ENCODE measurements at places on chromosomes 7 and 10.
A peak's percentile ranks its signal among the peaks of the same experiment; 100 is the strongest.

- DNase-seq = no peak
Measured at GRCh38 chr7:101952355-101953247, 135.2 kb downstream of the CUX1 start.

DNA sequence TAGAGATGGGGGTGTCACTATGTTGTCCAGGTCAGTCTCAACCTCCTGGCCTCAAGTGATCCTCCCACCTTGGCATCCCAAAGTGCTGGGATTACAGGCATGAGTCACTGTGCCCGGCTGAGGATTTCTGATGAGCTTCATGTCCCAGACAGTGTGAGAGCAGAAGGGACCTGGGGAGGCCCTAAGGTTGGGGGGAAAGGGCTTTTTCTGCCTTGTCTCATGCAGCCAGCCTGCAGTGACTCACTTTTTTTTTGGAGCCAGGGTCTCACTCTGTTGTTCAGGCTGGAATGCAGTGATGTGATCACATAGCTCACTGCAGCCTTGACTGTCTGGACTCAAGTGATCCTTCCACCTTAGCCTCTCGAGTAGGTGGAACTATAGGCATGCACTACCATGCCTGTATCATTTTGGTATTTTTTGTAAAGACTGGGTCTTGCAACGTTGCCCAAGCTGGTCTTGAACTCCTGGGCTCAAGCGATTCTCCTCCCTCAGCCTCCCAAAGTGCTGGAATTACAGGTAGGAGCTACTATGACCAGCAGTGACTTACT lies 14.6 kb downstream of the COL26A1 start:
- DNase-seq = no peak

- DNase-seq = no peak
Measured at GRCh38 chr10:25912866-25913265, 21.2 kb upstream of the MYO3A start.

GRCh38 chr7:50807026-50807730 lies 24.5 kb upstream of the GRB10 start:
- DNase-seq = no peak

DNA sequence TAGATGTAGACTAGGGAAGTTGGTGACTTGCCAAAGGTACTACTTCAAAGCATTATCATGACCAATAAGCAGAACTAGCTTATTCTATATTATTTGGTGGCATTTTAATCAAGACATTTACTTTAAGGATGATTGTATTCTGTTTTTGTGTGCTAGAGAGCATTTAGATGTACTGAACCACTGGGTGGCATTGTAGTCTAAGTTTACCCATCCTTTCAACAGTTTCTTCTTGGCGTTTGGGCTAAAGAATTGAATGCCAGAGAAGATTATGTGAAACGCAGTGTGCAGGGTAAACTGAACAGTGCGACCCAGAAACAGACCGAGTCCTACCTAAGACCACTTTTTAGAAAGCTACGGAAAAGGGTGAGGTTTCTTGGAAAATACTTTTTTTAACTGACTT lies 26.8 kb downstream of the PRPF18 start:
- no peak for DNase-seq

DNA sequence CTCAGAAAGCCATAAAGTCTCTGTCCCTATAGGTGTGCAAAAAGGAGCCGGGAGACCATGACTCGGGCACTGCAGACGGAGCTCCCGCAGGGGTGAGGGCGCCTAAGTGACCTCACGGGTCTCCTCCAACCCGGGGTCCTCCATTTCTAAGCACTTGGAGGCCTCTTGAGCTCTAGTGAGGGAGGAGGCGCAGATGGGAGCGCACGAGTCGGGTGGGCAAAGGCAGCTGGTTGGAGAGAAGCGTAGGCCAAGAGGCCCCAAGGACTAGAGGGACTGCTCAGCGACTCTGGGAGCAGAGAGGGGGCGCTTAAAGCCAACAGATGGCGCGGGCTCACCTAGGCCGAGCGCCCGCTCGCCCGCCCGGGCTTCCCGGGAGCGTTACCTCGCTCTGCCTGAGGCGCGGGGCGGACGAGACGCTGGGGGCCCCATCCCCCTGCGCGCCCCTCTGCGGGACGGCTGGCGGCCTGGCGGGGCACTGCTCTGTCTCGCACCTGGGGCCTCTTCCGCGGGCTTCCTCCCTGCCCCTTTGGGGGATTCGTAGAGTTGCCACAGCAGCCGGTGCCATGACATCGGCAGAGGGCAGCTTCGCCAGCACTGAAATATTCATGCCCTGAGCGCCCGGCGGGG lies 523 bp upstream of the CDH23 start:
- peak; percentile 73 for DNase-seq

DNA sequence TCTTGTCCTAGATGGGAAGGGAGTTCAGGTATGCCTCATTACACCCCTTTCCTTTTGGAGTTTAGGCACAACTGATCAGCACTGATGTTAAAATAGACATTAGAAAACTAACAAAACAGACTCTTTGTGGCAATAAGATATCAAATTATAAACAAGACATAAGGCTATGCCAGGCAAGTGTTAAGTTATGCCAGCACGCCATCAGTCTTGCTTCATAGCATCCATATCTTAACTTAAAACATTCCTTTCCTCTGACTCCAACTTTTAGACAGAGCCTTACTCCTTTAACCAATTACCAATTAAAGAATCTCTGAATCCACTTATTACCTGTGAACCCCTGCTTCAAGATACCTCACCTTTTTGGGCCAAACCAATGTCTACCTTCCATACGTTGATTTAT lies 126.2 kb upstream of the ETV1 start:
- no peak for DNase-seq

DNA sequence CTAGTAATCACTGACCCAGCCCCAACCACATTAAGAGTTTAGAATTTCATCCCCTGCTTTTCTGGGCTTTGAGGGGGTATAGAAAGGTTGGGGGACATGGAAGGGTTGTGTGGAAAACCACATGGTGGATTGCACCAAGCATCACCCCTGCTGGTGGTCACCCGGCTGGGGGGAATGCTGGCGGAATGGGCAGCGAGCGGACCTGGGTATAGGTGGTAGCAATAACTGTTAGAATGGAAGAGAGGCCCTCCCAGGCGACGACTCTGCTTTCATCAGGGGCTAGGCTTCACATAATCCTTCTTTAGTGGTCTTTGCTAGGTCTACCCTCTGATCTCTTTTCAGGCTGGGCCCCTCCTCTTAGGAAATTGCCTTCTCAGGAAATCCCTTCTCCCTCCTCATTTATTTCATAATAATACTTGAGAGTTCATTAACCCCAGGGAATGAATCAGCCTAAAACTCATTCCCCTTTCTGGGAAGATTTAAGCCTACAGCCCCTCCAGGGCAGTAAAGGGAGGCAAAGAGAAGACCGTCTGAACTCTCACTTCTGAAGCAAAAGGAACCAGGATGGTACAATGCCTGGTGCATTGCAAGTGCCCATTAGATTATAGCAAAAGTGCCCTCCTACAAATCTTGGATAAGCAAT lies 90.7 kb upstream of the LEP start:
- no peak for DNase-seq

DNA sequence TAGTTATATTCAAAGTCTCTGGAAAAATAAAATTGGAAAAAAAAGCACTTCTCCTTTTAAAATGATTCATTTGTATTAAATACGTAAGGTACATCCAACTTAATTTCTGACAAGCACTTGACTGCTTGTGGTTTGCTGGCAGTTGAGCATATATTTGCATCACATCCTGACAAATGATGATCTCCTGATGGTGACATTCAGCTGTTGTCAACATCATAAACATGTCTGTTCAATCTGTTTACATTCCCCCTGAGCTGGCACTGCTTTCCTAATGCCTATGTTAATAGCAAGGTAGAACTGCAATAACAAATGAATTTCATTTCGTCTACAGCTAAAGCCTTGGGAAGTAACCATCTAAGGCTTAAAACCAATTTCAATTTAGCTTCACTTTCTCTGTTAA lies 24.4 kb downstream of the TSPAN12 start:
- DNase-seq = no peak
